GM20000 (cell line): ENCODE measurements at places on chromosomes 16 and 17.

DNA sequence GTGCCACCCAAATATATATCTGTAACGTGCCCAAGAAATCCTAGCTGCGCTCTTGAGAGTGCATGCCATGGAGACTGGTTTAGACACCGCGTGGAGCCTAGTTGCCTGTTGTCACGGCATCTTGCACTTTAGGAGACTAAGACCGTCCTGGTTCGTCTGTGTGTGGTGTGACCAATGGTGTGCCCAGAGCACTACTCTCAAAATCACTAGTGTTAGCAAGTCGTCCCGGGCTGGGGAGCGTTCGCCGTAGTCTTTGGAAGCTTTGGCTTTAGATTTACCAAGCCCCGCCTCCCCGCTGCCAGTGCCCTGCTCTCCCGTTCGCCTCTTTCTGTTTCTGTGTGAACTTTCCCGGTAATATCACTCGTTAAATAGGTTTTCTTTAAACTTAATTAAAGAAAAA is 27.0 kb downstream of the CLUH start:
- DNase-seq: no peak

DNA sequence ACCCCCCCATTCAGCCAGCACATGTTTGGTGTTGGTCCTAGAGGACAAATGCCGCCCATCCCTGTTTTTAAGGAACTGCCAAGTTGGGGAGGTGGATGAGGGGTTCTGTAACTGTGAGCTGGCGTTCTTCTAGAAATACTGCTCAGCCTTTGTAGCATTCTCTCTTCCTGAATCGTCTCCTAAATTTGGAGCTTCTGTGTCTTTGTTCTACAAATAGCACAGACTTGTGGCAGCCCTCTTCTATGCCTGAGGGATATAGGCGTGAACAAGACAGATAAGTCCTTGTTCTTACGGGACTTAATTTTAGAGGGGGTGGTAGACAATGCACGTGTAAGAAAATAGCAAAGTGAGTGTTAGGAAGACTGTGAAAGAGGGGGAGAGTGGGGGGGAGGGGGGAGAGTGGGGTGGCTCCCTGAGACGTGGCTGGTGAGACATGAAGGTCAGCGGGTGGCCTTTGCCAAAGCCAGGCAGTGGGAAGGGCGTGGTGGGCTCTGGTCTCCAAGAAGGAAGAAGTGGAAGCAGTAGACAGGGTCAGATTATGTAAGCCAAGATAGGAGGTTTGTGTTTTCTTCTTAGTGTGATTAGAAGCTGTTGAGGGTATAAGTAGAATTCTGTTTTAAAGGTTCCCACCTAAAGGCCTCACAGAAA is 9.9 kb downstream of the MFSD11 start:
- DNase-seq: no peak

GRCh38 chr16:27539120-27539519 is 10.6 kb downstream of the GTF3C1 start:
- no peak for DNase-seq

DNA sequence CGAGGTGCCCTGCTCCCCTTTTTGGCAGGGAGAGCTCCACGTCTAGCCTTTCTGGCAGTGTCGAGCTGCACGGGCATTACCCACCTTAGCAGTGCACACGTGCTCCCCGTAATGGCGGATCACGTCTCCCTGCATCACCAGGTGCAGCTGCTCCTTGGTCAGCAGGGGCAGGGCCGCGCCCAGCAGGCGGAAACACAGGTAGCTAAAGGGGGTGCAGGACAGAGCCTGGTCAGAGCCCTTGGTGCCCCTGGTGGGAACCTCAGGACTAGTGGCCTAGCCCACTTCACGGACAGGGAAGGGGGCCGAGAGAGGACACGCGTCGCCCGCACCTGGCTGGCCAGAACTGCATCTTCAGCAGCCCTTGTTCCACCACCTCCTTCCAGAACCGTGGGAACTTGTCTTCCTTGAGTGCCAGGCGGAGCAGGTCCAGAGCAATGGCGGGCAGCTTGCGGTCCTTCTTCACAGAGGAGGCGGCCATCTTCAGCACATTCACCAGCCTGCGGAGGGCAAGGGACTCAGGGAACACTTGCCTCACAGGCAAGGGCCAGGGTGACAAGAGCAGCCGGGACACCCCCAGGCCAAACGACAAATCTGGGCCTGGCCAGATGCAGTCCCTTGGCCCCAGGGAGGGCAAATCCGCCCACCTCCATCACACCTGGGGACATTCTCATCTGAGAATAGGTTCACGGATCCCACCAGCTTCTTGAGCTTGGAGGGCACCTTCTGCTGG is 3.2 kb downstream of the MYBBP1A start:
- no peak for DNase-seq

GRCh38 chr16:81846105-81846504 is 67.0 kb downstream of the PLCG2 start:
- no peak for DNase-seq

DNA sequence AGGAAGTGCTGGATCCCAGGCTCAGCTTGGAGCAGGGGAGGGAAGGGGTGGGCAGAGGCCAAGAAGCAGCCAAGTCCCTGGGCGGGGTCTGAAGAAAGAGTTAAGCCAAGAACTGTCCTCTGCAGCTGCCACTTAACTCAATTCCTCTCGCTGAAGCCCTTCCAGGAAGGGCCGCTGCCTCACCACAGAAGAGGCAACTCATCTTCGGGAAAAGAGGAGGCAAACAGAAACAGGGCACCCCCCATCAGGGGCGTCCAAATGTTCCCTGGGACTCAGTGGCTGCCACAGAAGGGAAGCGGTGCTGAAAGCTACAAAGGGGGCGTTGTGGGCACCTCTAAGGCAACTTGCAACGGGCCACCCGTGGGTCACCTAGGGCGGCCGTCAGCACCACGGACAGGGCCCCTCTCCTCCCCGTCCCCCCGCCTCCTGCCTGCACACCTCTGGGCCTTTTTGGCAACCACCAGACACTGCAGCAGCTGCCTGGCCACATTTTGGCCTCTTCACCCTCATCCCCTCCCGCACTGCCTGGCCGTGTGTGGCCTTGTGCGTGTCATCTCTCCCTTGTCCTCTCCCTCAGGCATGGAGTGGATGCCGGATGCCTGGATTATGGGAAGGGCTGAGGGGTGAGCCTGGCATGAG is 2.5 kb downstream of the TLCD3B start:
- DNase-seq: peak; percentile 30

DNA sequence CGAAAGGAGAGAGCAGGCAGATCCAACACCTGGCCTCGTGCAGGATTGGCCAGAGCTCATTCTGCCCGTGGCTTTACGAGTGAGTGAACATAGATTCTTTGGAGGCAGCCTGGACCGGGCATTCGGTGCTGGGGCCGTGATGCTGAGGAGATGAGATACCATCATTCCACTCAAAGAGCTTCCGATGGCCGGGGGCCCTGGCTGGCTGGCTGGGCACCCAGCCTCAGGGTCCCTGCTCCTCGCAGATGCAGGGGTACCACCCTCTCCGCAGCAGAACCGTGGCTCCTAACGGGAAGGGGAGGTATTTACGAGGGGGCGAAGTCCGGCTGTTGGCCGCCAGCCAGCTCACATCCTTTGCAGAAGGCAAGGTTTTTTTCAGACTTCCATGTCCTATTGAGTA is 66.1 kb upstream of the FOXF1 start:
- DNase-seq: no peak

DNA sequence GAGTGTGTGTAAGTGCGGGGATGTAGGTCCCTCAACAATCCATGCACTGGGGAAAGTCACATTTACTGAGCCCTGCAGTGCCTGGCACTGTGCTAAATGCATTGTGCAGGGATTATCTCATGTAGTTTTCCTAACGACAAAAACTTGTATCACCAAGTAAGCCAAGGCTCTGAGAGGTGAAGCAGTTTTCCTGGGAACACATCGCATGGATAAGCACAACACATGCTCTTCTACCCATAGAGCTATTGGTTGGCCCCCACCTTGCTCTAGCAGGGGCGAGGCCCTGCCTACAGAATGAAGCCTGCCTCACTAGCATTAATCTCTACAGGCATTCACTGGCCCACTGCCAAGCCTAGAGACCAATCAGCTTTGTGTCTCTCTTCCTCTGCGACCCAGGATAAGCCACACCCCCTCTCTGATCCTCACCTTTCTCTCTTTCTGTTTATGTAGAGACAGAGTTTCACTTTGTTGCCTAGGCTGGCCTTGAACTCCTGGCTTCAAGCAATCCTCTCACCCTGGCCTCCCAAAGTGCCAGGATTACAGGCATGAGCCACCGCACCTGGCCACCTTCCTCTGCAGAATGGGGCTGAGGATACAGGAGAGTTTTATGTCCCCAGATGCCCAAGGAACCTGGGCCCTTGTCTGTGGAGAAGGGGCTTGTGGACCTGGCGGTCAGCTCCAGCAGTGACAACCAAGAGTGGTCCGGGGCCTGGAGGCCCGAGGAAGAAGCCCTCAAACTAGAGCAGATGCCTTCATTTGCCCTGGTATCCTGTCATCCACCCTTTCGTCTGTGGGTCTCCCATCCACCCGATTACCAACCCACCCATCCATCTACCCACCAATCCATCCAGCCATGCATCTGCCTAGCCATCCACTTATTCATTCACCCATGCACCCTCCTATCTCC is 12.8 kb downstream of the CDH16 start:
- DNase-seq: no peak

DNA sequence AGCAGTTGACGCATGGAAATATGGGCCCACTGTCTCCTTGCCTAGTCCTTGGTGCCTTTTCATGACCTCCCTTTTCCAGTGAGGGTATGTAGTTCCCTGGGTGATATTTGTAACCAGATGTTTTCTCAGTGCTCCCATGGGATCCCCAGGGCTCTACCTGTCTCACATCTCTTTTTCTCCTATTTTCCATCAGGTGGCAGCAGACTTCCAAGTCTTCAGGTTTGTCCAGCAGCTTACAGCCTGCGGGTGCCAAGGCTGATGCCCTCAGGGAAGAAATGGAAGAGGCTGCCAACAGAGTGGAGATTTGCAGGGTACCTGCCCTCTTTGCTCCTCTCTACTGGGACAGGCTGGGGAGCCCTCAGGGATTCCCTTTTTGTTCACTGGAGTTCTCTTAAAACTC is 89.1 kb downstream of the ELAC2 start:
- no peak for DNase-seq

DNA sequence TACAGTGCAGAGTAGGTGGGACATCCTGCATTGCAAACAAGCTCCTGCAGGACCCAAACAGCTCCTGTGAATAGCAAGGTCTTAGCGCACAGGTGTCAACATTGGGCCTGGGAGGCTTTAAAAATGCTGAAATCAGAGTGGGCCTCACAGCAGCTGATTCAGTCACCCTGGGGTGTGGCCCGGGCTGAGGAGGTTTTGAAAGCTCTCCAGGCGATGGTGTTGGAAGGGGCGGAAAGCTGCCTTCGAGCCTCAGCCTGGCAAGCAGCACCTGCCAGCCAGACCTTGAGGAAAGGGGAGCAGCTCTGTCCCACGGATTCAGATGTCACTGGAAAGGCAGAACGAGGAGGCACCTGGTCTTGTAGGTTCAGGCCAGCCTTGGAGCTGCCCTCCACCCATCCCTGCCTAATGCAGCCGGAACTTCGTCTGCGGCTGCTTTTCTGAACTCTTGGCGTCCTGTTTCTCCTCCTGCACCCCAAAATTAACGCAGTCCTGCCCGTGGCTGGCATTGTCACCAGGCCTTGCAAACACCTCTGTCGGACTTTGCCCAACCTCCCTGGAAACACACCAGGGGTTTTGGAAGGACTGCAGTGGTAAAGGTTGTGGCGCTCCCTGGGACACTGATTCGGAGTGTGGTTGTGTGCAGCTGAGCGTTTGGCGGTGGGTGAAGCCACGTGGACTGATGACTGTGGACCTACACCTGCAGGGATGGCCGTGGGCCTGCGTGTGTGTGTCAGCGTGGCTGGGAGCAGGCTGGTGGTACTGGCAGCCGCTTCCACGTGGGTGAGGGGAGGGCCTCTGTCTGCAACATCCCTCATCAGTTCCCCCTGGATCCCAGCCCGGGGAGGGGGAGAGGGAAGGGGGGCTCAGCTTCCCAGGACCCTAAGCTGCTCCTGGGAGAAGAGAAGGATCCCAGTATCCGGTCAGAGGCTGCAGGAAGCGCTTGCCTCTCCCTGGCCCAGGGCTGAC is 3.4 kb downstream of the NECAB2 start:
- DNase-seq: no peak

DNA sequence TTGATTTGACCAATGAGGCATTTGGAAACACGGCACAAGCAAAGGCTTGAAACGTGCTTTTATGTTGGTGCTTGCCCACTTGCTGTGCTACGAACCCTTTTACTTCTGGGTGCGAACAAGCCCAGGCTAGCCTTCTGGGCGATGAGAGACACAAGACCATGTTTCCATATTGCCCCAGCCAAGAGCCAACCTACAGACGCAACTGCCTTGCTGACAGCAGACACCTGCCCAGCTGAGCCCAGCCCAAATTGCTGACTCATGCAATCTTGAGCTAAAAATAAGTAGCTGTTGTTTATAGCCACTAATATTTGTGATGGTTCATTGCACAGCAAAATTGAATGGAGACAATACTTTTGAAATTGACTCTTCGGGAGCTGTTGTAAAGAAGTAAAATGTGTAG is 464.5 kb downstream of the WWOX start:
- no peak for DNase-seq

DNA sequence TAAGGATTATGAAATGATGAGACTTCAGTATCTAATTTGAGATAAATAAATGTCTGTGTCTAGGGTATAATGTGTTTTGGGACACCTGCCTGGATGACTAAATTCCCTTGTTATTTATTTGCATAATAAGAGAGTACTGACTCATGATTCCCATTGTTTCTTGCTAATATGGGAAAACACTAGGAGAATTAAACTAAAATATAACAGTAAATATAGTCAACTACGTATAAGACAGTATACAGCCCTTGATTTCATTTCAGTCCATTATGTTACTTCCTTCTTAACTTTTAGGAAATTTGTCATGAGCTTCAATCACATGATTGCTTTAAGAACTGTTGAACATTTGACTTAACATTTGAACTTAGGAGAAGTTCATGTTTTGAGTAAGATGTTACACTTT is 62.4 kb downstream of the VMP1 start:
- no peak for DNase-seq

- no peak for DNase-seq
These were observed 20.0 kb downstream of the CCL17 start for GRCh38 chr16:57424583-57424982.

GRCh38 chr16:50708373-50709060 is 15.1 kb downstream of the NOD2 start:
- no peak for DNase-seq

GRCh38 chr16:88882358-88883030 is 16.0 kb upstream of the PABPN1L start:
- no peak for DNase-seq

- no peak for DNase-seq
These were observed 23.5 kb upstream of the ITGB4 start for GRCh38 chr17:75697651-75698291.

DNA sequence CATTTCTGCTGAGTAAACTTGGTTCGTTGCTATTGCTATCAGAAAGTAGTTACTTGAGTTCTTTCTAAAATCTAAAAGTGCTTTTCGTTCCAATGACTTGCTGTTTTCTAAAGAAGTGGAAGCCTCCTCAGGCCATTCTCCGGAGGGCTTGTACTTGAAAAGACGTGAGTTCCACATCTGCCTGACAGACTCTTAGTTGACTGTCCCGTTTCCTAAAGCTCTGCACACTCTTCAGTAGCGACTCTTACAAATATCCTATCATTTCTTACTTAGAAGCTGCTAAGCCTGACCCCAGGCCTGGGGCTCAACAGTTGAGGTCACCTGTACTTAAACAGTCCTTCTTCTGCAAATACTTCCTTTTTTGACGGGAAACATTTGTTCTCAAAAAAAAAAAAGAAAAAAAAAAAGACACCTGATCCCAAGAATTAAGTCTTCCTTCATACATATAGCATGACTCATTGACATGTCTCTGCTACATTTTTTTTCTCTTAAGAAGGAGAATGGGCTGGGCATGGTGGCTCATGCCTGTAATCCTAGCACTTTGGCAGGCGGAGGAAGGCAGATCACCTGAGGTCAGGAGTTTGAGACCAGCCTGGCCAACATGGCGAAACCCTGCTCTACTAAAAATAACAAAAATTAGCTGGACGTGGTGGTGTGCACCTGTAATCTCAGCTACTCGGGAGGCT is 61.5 kb downstream of the DHRS7C start:
- DNase-seq: no peak
